Stimulated activated CD8-positive, alpha-beta memory T cell treated with anti-CD3 and anti-CD28 coated beads, Interleukin-4, amount 100 ng/mL, for 4 hours (primary cell): ENCODE measurements at places on chromosomes 3 and 15.

- no peak for DNase-seq
Observed at GRCh38 chr3:128800241-128801187, 74.5 kb downstream of the RAB7A start.

DNA sequence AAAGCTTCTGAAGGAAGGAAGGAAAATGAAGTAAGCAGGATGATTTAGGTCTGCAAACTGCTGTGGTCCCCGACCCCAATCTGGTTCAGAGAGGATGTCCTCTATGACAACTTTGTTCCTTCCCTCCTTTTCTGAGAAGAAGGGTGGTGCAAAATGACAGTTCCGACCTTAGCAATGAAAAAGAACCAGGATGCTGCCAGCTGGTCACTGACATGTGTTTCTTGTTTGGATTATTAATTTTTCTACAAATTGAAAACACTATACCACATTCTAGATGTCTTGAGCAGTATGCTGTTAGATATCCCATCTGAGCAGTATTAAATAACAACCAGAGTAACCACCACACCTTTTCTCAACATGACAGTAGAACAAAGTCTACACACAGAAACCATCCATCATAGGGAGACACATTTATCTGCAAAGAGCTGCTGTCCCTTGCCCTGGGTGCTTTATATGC lies 27.5 kb downstream of the CDCP1 start:
- DNase-seq, result no peak

- no peak for DNase-seq
Observed at GRCh38 chr3:172626021-172626640, 84.7 kb downstream of the NCEH1 start.

DNA sequence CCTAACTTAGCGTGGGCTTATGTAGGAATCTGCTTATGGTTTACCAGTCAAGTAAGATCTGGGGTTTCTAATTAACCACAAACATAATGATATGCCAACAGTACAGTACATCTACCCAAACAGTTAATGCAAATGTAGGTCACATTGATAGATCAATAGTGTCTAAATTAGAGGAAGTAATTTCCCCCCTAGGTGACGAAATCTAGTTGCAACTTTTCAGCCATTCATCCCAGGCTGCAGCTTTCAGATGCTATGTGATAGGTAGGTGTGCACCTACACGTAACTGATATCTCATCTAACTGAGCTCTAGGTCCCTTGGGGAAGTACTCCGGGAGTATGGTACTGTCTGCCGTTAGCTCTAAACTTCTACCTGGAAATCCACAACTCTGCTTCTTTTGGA lies 57.2 kb downstream of the CRTC3 start:
- DNase-seq, result no peak

GRCh38 chr15:64493641-64494040 lies 33.3 kb downstream of the ZNF609 start:
- DNase-seq, result no peak

- DNase-seq, result no peak
Observed at GRCh38 chr3:68972358-68972979, 40.1 kb upstream of the TAFA4 start.

GRCh38 chr3:13010780-13011572 lies 62.3 kb downstream of the IQSEC1 start:
- DNase-seq, result no peak

- DNase-seq, result no peak
Observed at GRCh38 chr3:186679151-186679550, 13.3 kb downstream of the HRG start.

DNA sequence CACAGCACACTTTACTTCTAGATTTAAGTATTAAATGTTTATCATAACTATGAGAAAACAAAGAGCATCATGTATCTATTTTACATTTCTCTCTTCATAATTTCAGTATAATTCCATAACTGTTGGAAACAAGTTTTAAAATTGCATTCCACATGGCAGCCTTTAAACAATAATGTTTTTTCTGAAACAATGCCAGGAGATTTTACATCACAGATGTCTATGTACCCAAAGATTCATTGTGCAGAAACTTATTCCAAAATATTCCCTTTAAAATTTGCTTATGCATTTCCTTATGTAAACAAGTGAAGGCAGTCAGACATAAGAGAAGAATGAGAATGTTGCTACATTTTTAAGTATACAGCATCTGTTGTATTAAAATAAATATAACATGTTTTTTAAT lies 324.9 kb upstream of the COL8A1 start:
- no peak for DNase-seq

GRCh38 chr15:52246686-52247431 lies 48.7 kb downstream of the MYO5C start:
- DNase-seq, result no peak

- DNase-seq, result no peak
Observed at GRCh38 chr3:100437721-100438622, 36.6 kb downstream of the LNP1 start.

- DNase-seq, result no peak
Observed at GRCh38 chr15:35349916-35350315, 196.0 kb downstream of the DPH6 start.
